ENCODE measurements at places on chromosomes 7 and 10.

GRCh38 chr10:111762114-111762513 is 421.5 kb downstream of the GPAM start:
- no peak for DNase-seq

DNA sequence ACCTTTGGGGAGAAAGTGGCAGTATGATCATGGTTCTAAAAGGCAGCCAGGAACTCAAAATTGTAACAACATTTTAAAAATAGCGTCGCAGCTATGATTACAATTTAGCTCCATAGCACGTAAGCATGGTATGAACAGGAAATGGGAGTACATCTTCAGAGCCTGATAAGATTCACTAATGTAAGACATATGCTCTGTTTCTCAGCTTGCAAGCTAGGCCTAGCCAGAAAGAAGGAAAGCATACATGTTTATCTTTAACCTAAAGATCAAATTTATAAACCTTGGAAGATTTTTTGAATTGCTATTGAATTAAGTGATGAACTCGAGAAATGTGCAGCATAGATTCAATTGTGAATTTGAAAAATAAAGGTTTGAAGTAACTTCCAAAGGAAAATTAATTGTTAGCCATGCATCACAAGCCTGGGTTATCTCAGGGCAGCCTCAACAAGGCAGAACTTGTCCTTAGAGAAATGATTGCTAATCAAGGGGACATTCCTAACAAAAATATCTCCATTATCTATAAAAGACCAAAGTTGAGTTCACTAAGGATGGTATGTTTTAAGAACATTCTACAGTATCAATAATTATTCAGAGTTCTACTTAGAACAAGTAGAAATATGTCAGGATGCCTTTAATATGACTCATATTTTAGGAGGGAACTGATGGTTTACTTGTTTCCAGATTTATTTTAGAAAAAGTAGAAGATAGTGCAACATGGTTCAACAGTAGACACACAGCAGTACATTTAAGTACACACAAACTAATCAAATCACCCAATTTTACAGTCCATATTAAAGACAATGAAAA is 38.8 kb upstream of the SEPTIN7 start:
- DNase-seq, result no peak

DNA sequence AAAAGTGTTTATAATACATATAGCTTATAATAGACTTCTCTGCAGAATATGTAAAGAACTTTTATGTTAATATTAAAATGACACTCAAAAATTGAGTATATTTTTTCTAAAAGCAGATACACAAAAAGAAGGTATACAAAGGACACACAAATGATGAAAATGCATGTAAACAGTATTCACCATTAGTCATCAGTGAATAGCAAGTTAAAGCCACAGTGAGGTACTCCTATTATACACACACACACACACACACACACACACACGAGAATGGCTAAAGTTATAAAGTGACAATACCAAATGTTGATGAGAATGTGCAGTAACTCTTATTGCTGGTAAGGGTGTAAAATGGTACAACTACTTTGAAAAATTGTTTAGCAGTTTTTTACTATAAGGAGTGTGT is 92.9 kb downstream of the ITGB1 start:
- no peak for DNase-seq

- DNase-seq, result no peak
Observed at GRCh38 chr7:76330261-76330660, 27.8 kb downstream of the HSPB1 start.

DNA sequence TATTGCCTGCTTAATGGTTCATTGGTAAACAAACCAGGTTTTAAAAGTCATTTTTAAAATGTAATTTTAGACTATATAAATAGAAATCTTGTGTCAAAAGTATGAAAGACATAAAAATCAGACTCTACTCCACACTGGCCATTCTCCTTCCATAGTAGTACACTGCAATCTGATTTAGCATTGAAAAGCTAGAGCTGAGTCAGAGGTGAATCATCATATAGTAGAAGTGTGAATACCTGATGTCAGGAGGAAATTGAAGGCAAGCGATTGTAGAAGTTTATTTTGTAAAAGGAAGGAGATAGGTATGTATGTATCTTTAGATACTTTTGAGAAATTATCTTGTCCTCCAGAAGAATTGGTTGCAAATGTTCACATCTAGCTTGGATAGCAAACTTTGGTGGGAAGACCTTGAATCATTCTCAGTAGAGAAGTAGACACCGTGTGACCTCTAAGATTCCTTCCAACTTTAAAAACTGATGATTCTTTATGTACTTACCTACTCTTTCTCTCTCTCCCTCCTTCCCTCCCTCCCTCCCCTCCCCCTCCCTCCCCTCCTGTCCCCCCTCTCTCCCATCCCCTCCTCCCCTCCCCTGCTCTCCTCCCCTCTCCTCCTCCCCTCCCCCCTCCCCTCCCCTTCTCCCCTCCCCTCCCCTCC is 88.1 kb downstream of the BTAF1 start:
- no peak for DNase-seq

GRCh38 chr7:117062300-117062699 is 109.0 kb downstream of the ST7 start:
- DNase-seq, result no peak

GRCh38 chr10:93751832-93752231 is 5.9 kb upstream of the LGI1 start:
- no peak for DNase-seq

- DNase-seq, result no peak
Observed at GRCh38 chr10:43389867-43390266, 18.4 kb downstream of the FXYD4 start.

DNA sequence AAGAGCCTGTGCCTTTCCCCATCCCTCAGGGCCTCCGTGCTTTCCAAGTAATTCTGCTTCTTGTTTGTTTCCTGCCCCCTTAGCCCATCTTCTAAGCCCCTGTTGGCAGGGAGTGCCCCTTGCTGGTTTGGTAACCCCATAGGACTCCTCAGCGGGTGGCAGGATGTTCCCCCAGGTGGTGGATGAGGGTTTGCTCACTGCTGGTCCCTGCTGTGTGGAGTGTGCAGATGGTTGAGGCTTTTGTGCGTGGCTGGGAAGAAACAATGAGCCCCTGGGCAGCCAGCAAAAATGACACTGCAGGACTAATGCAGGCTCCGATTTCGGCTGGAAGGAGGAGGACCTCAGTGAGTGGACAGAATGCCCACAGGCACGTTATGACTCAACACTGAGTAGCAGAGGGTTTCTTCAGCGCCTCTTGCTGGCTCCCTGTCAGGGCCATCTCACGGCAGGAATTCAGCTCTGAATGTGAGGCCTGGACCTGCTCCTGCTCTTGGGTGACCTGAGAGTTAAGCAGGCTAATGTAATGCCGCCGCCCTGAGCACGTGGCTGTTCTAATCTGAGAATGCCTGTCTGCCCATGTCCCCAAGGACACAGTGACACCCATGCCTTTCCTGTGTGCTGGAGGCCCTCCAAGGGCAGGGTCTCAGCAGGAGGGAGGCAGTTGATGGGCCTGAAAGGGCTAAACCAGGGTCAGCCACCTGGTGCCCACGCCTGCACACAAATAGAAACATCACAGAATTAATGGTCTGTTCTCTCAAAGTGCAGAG is 16.6 kb downstream of the BAG3 start:
- DNase-seq, result peak; percentile 92

DNA sequence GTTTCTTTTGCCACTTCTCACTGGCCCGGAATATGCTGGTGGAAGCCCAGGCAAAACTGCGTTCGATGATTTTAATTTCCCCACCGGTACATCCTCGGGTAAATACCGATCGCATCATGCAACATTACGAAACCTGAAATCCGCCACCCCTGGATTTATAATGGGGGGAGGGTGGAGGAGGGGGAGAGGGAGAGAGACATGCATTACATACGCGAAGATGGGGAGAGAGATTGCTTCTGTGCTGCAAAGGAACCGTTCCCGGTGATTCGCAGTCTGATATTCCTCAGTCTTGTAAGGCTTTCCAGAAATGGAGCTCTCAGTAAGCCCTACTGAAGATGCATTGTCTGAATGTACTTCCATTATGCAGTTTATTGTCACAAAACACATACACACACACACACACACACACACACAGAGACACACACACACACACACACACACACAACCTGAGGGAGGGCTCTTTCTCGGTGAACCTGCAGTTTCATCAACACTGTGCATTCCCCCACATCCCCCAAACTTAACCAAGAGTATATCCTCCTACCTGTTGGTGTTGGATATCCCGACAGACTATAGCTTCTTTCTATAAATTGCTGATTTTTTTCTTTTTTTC is 741 bp downstream of the GPR85 start:
- no peak for DNase-seq

DNA sequence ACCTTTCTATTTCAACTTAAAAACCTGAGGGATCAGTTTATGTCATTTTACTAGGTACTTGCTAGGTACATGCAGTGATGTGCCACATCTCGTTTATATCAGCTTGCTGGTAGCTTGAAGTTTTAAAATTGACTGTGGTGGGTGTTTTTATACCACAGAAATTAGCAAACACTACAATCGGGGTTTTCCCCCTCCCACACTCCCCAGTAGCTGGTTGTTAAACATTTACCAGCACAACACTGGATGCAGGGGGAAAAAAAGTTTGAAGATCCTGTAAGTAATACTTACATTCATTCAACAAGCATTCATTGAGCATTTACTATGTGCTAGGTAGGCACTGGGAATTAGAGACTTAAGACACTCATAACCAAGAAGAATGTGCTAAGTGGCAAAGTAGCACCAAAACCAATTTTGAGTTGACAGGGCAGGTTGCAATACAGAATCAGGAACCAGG is 32.6 kb downstream of the USP6NL start:
- no peak for DNase-seq

DNA sequence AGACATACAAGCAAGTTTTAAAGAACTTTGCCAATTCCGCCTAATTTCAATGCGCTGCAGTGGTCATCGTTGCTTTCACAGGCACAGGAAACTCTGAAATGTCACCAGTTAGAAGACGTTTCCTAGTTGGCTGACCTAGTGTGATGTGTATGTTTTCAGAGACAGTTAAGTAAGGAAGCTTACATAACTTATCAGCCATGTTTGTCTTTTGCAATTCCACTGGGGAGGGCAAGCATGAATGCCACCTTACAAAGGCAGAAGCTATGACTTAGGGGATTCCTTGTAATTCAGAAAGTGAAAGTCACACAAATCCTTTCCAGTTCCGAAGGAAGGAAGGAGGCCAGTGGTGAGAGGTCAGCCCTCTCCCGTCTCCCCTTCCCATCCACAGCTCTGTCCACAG is 15.0 kb upstream of the NPS start:
- no peak for DNase-seq

DNA sequence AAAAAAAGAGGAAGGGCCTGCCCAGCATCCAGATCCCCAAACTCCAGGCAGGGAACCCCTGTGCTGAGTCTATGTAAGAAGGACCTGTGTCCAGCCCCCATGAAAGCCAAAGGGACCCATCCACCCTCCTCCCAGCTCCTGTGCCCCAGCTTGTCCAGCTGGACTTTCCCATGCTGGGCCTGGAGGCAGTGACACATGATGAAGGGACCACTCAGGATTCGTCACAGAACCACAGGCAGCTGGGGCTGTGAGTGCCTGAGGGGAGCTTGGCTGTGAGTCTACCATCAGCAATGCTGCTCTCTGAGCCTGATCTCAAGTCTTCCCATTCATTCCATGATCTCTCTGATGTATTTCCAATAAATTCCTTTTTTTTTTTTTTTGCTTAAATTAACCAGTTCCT is 36.2 kb upstream of the MNX1 start:
- peak; percentile 85 for DNase-seq

GRCh38 chr7:129990403-129991192 is 37.8 kb upstream of the UBE2H start:
- no peak for DNase-seq

- DNase-seq, result no peak
Observed at GRCh38 chr7:44709011-44709915, 39.4 kb upstream of the ZMIZ2 start.

DNA sequence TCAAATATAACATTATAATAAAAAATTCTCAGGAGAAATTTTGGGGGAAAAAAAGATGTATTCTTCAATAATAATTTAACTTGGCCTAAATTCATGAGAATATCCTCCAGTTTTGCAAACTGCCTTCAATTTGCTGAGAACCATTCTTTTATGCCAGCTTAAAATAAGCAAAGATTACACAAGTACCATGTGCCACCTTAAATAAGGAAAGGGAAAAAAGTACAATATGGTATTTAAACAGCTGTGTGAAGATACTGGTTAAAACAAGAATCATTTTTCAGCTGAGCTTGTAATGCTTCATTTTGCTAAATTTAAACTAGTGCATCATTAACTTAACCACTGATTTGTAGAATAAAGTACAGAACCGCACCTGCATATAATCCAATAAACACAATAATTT is 217.8 kb downstream of the LRRN3 start:
- no peak for DNase-seq

GRCh38 chr10:52615756-52616394 is 156.7 kb downstream of the MBL2 start:
- no peak for DNase-seq
